ENCODE measurements at places on chromosomes 11 and 22.

- DNase-seq = no peak
Observed at GRCh38 chr11:57278721-57279095, 41.7 kb upstream of the APLNR start.

DNA sequence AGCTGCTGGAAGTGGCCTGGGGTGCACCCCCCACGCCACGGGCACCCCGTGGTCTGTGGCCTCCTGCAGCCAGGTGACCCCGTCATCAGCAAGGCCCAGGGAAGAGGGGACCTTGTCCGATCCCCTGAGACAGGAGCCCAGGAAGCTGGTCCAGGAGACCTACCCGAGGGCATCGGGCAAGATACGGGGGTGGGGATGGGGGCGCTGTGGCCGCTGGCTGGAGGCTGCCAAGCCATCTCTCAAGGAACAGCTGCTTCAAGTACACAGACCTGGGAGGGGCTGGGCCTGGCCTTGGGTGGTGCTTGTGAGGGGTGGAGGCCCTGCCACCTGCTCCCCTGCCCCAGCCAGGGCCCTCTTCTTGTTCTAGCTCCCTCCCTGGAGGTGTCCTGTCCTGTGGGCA, 1272.1 kb downstream of the BRD1 start:
- no peak for DNase-seq

- peak; percentile 88 for DNase-seq
Observed at GRCh38 chr11:31499576-31500178, 9.7 kb downstream of the IMMP1L start.

GRCh38 chr11:43674560-43674959, 6.0 kb upstream of the HSD17B12 start:
- no peak for DNase-seq

DNA sequence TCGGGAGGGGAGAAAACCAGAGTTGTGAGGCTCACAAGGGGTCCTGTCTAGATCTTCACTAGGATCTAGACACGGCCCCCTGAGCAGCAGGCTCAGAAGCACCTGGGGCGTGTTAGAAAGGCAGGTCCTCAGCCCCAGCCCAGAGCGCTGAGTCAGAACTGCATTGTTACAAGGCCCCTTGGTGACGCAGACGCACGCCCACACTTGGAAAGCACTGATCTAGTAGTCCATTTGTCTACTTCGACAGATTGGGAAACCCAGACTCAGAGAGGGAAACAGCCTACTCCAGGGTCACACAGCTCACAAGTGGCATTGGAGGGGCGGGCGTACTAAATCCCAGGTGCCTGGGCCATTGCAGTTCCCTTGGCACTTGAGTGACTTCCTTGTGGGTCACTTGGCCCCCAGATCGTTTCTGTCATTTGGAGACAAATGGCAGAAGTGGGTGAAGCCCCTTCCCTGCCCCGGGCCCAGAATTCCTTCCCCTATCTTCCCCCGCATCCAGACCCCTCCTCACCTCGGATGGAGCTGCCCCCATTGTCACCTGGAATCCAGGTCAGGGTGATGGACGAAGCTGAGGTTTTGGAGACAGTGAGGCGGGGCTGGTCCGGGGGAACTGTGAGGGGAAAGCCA, 110.8 kb downstream of the CEP164 start:
- DNase-seq = no peak

GRCh38 chr11:133082453-133082781, 449.9 kb downstream of the OPCML start:
- no peak for DNase-seq

- no peak for DNase-seq
Observed at GRCh38 chr22:25816522-25817059, 74.6 kb downstream of the MYO18B start.

GRCh38 chr11:111967649-111968048, 30.5 kb downstream of the DIXDC1 start:
- no peak for DNase-seq

- DNase-seq = no peak
Observed at GRCh38 chr11:64498136-64498535, 92.9 kb upstream of the SLC22A12 start.

DNA sequence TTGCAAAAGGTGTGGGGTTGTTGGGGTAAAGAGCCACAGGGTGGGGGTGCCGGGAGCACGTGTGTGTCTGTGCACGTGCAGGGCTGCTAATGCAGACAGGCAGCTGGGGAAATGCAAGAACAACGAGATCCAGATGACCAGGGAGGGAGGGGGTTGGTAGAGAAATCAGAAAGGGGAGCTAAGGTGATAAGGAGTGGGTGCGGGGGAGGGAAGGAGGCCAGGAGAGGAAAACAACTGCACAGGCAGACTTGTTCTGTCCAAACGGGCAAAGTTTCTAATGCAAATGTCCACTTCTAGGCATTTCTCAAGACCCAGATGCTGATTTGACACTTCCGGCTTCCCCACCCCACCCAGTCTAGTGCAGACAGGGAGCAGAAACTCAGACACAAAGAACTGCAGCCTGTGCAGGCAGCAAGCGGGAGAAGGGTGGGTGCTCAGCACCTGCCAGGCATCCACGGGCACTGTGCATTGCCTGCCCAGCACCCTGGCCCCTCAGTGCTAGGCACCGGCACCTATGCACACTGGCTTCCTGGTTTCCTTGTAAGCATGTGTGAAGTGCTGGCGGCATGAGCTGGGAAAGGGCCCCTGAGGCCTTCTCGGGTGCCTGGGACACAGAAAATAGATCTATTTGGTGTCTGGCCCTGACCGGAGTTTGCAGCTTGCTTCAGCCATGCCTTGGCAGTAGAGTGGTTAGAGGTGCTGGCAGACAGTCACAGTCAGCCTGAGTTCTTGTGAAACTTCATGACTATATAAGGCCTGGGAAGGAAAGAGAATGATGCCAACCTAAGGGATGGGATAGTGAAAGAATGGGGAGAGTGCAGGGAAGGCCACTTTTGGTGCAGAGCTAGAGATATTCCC, 220.1 kb upstream of the SORL1-AS1 start:
- DNase-seq = no peak

GRCh38 chr22:31144223-31144622, 3.9 kb upstream of the PLA2G3 start:
- no peak for DNase-seq

- no peak for DNase-seq
Observed at GRCh38 chr11:77422687-77423086, 51.2 kb downstream of the PAK1 start.

GRCh38 chr22:39528080-39528661, 4.4 kb downstream of the RPS19BP1 start:
- no peak for DNase-seq

DNA sequence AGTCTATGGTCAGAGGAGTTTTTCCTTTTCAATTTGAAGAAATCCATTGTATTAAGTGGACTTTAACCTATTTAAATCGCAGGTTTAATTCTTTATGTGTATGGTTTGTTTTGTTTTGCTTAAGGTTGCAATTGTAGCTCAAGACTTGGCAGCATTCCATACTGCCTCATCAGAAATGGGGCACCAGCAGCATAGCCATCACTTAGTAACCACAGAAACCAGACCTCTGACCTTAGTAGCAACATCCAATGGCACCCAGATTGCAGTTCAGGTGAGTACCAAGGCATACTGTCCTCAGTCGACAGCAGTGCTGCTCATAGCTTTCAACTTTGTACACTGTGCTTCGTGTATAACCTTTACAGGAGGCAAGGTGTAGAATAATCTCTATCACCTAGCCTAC, 48.4 kb upstream of the WEE1 start:
- DNase-seq = peak; percentile 46

DNA sequence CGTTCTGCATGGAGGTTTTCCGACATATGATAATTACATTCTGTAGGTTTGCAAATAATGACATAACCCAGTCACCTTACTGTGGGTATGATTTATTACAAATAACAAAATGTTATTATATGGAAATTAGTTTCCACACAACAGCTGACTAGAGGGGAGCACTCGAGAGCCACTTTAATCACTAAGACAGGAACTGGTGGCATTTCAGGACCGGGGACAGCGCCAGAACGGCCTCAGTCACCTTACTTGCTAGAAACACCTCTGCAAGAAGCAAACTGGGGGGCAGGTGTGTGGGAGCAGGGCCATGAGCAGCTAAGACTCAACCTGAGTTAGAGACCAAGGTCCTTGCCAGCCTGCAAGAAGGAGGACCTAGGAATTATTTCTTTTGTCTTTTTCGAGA, 199.9 kb downstream of the DSCAML1 start:
- peak; percentile 50 for DNase-seq

DNA sequence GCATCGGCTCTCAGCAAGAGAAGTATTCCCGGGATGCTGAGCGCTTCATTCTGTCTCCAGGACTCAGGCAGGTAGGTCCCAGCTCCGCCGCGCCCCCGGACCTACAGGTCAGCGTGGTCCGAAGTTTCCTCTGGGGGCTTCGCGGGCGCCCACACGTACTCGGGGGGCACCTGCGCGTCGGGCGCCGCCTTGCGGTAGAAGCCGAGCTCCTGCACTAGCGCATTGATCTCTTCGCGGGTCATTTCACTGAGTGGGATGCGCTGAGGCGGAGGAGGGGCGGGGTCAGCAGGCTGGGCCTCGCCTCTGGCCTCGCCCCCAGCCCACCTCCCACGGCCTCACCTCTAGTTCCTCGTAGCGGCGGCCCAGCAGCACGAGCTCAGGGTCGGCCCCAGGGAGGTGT, 2.5 kb downstream of the SELENOM start:
- no peak for DNase-seq

DNA sequence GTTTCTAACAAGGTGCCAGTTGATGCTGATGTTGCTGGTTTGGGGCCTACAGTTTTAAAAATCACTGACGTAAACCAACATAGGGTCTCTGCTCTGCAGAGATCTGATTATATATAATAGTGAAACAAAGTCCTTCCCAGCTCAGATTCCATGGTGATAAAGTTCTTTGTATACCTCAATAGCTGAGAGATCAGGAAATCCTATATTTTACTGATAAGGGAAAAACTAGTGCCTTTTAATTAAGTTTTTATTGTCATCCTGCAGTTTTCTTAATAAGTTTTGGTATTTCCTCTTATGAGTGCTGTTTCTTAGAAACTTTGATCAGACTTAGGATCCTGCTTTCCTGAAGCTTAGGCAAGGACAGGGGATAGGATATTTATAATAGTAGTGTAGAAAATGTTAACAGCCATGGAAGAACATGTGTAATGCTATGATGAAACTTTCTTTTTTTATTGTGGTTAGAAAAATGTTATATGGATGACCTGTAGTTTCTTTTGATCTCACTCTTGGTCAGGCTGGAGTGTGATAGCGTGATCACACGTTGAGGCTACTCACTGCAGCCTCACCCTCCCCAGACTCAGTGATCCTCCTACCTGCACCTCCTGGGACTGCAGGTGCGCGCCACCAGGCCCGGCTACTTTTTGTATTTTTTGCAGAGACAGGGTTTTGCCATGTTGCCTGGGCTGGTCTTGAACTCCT, 14.1 kb downstream of the CAPRIN1 start:
- DNase-seq = peak; percentile 49

DNA sequence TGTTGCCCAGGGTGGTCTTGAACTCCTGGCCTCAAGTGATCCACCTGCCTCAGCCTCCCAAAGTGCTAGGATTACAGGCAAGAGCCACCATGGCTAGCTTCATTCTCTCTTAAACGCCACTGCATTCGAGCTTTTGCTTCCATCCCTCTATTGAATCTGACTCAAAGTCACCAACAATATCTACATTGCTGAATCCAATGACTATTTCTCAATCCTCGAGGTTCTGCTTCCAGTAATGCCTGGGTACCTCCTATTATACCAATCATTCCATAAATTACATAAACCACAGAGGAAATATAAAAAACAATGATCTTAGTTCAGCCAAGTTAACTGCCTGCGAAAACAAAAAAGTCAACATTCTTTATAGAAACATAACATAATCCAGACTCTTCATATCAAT, 11.9 kb upstream of the NXF1 start:
- no peak for DNase-seq

GRCh38 chr11:108559904-108560303, 33.7 kb downstream of the EXPH5 start:
- peak; percentile 87 for DNase-seq

GRCh38 chr22:39722032-39722325, 151.4 kb downstream of the CACNA1I start:
- no peak for DNase-seq

DNA sequence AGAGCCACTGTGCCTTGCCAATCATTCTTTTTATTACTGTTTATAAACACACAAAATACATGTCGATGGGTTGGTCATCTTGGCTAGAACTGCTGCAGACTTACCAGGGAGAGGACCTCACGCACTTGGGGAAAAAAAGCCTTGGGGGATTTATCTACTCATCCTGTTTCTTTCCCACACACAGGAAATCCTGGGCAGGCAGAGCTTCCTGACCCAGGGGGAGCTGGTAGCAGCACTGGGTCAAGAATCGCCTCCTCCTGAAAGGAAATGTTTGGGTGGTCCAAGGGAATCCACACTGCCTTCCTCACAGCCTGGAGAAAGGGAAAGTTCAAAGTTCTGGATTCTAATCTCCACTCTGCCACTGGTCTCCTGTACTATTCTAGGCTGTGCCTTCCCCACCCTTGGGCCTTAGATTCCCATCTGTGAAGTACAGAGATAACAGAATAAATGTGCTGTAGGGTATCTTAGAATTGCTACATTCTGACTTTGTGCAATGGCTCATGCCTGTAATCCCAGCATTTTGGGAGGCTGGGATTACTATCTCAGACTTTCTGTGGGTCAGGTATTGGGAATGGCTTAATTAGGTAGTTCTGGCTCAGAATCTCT, 31.2 kb upstream of the SMTN start:
- no peak for DNase-seq

- peak; percentile 57 for DNase-seq
Observed at GRCh38 chr11:120612513-120613263, 101.1 kb downstream of the GRIK4 start.

DNA sequence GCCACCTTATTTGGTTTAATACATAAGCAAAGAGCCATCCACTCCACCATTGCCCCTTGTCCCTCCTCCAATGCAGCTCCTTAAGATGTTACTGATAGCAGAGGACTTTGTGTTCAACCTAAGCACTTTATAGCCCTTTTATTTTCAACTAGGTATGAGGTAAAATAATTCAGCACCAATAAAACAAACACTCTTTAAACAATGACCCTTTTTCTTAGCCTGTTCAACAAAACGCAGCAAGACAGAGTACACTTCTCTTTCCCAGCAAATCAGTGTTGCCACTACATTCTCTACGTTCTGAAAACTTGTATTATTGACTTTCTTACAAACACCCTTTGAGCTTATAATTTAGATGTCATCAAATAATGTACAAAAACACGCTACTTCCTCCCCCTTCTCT, 104.0 kb upstream of the IGLL5 start:
- DNase-seq = no peak

DNA sequence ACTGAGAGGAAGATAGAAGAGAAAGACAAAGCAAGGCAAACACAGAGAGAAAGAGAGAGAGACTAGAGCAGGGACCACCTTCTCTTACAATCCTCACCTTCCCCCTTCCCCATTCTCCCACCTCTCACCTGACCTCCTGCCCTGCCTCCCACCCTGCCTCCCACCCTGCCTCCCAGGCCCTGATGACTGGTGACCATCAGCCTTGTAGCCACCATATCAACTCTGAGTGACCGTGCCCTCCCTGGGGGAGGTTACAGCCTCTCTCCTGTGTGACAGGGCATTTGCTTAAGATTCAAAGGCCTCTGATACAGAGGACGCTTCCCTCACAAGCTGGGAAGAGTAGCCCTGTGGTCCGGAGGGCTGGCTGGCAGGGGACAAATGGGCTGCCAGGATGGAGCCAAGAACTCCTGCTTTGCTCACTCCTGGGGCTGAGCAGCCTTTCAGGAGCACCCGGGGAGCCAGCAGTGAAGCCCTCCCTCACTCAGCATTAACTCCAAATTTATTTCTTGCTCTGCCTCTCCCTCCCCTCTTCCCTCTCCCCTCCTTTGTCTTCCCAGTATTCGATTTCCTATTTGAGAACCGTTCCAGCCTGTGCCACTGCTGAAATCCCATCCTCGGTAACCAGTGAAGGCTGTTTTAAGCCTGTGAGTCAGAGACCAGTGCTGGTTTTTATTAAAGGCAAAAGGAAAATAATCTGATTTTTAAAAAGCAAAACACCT, 125.2 kb upstream of the SYT13 start:
- DNase-seq = peak; percentile 33

All from choroid plexus epithelial cell (primary cell).